GM04503 (cell line): ENCODE measurements at places on chromosomes 4 and X.

DNA sequence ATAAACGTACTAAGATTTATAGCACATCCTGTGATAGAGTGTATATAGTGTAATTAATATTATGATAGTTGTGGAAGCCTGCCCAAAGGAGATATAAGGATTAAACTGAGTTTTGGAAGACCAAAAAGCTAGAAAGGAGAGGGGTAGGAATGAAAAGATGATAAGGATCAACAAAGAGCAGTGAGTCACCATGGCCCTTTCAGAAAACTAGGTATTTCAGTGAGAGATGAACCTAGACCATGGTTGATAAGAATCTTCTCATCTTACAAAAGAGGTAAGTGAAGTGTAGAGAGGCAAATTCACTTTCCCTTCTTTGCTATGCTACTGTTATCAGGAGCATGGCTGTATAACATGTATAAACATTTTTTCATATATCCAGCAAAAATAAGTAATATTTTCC, 133.8 kb upstream of the PLAC1 start:
- no peak for DNase-seq

GRCh38 chrX:148611993-148612392, 111.6 kb downstream of the AFF2 start:
- DNase-seq, result no peak

- DNase-seq, result no peak
Observed at GRCh38 chrX:18898091-18898490, 85.8 kb downstream of the PHKA2 start.

DNA sequence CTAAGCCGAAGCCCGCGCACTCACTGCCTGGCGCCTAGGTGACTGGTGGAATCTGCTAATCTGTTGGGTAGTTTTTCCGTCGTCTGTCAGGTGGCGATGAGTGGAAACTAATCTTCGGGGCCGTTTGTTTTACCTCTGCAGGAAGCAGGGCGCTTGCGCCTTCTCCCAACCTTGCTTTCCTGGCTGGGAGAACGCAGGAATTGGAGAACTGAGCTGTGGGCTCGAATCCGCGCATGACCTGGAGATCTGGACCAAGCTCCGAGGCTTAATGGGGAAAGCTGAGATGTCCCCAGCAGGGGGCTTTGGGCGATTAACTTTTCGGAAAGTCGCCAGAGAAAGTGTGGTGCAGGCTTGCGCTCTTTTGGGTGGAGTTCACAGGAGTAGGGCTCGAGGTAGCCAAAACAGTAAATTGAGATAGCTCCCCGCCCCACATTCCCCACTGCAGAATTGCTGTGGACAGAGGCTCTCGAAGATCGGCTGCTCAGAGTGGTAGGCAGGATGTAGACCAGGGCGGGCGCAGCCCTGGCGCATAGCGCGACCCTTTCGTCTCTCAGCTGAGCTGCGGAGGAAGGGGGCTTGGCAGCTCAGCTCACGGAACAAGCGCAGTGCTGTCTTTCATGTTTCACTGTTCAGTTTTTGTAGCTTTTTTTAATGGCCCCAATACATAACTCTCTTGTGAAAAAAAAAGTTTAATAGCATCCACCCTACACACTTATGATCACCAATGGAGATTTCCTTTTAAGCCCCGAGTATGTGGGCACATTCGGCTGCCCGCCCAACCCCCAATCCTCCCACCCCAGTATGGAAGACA, 2.7 kb upstream of the FGF5 start:
- DNase-seq, result no peak

DNA sequence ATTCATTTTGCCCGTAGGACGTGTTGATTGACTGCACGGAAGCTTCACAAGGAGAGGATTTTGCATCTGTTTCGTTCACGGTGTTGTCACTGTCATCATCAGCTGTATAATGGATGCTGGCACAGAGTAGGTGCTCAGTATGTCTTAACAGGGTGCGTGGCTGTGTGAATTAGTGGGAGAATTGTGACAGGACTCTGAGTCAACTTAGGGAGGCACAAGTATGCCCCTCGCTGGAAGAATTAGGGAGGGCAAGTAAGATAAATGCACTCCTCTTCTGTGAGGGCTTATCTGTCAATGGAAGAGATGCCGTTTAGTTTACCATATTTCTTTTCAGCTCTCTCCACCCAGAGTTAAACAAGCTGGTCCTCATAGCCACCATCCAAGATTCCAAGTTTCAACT, 107.2 kb downstream of the TRIML1 start:
- DNase-seq, result no peak

DNA sequence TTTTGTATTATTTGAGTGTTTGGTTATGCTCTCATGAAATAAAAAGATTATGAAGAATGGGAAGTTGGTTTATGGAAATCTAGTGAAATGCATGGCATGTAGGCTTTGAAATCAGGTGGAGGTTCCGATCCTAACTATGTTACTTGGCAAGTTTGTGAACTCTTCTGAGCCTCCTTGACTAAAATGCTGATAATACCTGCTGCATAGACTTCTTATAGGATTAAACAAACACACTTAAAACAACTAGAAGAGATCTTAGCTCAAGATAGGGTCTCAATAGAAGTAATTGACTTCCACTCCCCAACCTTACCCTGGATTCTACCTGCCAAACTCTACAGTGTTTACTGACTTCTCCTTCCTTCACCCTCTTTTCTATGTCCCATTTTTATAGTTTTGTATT, 22.2 kb upstream of the TLR2 start:
- no peak for DNase-seq

GRCh38 chr4:37960679-37961450, 667 bp downstream of the PTTG2 start:
- no peak for DNase-seq

DNA sequence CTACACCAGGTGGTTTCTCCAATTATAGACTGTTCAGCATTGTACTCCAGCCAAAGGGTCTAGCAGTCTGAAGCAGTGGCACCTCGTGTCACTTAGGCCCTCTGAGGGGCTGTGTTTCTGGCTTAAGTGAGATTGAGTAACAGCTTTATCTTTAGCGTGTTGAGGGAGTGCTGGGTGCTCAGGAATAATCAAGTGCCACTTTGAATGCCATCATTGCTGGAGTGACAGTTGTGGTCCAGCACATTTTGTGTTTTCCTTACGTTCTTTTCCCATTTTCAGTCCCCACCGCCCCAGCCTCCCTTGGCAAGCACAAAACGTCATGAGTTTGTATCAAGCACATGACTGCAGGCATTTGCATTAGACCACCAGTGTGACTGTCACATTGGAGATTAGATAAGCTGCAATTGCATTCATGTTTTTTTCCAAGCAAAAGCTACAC, 58.7 kb downstream of the FNIP2 start:
- DNase-seq, result no peak

DNA sequence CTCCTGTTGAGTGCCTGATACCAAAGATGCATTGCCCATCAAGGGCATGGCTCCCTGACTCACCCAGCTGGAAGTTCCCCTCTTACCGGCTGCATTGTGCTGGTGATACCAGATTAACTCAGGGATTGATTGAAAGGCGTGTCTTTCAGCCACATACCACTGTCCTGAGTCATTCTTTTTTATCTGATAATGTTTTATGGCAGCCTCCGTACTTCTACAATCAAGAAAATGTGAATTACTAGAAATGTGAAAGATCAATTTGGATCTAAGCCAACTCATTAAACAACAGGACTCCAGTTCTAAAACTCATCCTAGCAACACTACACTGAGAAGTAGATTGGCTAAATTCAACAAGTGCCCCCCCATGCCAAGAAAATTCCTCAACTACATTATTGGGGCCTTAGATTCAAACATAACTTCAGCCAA, 40.0 kb downstream of the TXK start:
- no peak for DNase-seq

DNA sequence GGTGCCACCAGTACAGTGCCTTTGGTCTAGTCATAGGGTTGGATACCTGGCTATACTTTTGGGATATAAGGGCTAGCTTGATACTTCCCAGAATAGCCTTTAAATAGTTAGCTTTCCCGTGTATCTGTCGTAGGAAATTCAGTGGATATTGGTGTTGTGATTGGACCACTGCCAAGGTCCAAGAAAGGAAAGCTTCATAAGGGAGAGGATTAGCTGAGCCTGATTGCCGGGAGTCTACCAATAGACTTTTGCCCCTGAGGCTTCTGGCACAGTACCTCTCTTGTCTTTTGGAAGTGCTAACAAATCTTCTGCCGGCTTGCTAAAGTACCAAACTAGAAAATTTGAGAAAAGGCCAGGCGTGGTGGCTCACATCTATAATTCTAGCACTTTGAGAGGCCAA, 350.6 kb downstream of the CHIC1 start:
- DNase-seq, result no peak

DNA sequence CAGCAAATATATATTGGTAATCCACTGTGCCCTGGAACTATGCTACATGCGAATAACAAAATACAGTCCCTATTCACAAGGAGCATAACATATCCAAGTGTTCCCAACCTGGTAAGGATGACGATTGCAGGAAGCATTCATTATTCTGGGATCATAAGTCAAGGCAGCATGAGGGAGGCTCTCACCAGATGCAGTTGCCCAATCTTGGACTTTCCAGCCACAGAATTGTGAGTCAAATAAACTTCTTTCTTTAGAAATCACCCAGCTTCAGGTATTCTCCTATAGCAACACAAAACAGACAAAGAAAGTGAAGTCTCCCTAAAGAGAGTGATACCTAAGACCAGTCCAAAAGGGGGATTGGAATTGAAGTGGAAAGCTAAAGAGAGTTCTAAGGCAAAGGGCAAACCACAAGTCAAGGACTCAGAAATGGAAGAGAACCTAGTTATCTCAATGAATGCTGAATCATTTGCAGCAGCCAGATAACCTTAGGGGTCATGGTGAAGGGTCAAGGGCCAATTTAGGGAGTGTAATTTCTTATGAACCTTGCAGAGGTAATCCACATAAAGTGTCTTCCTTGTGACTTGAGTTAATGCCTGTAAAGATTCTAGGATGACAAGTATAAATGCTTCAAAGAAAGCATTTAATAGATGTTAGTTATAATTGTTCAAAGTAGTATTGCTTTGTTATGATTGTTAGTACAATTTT, 103.1 kb upstream of the PCDH7 start:
- DNase-seq, result no peak

DNA sequence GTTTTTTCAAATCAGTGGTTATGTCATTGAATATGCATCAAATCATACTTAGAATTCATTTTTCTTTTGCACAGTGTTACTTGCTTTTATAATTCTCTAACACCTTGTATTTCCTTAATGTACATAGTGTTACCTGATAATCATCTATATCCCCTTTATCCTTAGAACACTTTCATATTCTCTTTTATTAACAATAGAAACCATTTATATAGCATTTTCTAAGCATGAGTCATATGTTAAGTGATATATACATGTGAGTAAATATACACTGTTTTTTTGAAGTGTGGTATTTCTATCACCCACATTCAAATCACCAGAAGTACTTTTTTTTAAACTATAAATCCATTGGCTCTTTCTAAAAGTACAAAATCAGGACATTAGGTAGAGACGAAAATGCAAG, 15.3 kb downstream of the EPHA5 start:
- DNase-seq, result no peak

DNA sequence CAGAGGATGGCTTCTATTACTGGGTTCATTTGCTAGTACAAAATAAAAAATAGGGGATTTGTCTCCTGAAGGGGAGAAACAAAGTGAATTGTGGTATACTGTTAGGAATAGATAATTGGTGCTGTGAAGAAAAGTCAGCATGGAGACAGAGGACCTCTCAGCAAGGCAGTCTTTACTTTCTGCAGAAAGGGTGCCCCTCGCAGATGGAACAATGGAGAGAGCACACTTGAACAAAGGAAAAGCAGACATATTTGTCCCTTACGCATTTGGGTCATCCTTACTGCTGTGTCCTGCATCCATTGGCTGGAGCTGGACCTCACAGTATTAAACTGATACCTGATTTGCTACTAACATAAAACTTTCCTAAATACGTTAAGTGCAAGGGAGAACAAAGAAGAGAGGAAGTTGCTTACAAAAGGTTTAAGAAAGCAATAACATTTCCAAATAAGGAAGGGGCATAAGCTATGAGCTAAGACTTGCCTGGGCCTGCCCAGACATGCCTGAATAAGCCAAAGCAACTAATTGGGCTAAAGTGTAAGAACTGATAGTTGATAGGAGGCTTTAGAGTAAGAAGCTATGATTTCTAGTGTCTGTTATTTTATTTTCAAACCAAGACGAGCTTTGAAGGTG, 83.8 kb downstream of the CCKAR start:
- DNase-seq, result no peak

DNA sequence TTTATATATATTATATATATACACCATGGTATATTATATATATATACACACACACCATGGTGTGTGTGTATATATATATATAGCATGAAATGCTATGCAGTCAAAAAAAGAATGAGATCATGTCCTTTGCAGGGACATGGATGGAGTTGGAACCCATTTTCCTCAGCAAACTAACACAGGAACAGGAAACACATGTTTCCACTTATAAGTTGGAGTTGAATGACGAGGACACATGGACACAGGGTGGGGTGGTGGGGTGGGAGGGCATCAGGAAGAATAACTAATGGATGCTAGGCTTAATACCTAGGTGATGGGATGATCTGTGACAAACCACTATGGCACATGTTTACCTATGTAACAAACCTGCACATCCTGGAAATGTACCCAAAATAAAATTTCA, 293.6 kb upstream of the NDST3 start:
- no peak for DNase-seq

GRCh38 chrX:14232688-14233087, 203.0 kb upstream of the GEMIN8 start:
- no peak for DNase-seq

- DNase-seq, result no peak
Observed at GRCh38 chr4:75213480-75213879, 280.6 kb downstream of the PARM1 start.

- no peak for DNase-seq
Observed at GRCh38 chr4:79173186-79173585, 152.7 kb downstream of the NAA11 start.

- peak; percentile 35 for DNase-seq
Observed at GRCh38 chr4:80393246-80393969, 57.9 kb downstream of the CFAP299 start.
